ENCODE measurements at places on chromosomes 11 and 22.

DNA sequence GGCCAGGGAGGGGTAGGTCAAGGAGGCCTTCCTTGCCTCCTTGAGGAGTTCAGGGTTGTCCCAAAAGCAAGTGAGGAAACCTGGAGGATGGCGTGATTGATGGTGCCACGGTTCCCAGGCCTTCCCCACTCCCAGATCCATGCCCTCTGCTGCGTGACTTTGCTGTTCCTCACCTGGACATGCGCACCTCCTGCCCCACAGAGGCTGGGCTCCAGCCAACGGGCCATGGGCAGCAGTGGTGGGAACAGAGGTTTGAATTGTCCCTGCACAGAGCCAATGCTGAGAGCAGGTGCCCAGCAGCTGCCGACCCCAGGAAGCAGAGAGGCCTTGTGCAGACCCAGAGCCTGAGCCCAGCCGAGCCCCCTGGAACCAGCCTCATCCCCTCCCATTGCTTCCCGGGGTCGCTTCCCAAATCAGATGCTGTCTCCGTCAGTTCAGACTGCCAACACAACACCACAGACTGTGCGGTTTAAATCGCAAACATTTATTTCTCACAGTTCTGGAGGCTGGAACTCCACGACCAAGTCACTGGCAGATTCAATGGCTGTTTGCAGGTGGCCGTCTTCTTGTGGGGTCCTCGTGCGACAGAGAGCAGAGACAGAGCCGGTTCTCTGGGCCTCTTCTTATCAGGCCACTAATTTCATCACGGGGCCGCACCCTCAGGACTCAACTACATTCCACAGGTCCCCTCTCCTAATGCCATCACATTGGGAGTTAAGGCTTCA, 6.2 kb upstream of the LINC01488 start:
- no peak for DNase-seq

- DNase-seq = no peak
These were observed 22.8 kb upstream of the CLMP start for GRCh38 chr11:123217897-123218296.

- no peak for DNase-seq
These were observed 78.5 kb downstream of the NAT10 start for GRCh38 chr11:34183848-34184391.

GRCh38 chr11:83403691-83404389, 117.7 kb upstream of the CCDC90B start:
- no peak for DNase-seq

DNA sequence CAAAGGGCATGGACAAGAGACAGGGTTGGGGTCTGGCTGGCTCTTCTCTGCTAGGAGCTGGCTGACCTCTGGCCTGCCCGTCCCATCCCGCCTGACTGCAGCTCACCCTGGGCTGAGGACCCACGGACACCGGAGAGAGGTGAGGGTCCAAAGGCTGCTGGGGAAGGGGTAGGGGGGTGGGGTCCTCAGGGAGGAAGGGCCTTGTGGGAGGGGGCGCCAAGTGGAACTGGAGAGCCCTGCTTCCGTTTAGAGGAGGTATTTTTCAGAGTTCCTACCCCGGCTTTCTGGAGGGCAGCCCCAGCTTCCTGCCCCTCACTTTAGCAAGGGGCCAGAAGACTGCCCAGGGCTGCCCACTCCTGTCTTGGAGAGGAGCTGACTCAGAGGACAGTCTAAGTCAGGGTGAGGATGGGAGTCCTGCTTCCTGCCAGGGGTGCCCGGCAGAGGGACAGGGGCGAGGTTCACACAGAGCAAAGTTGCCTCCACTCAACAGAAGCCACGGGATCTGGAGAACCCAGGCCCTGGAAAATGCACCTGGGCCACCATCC, 7.1 kb downstream of the LARGE2 start:
- no peak for DNase-seq

DNA sequence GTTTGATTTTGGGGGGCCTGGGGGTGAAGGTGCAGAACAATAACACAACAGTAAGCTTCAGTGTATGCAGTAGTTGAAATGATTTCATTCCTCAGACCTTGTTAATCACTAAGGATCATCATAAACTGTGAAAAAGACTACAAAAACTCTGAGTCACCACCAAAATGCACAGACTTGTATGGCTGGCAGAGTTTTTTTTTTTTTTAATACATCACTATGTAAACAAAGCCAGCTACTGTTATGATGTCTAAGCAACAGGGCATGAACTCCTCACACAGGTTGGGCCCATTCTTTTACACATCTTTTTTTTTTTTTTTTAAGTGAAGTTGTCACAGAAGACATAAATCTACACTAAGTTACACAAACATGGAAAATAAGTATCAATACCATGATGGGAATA, 311.9 kb downstream of the GUCY1A2 start:
- DNase-seq = no peak

DNA sequence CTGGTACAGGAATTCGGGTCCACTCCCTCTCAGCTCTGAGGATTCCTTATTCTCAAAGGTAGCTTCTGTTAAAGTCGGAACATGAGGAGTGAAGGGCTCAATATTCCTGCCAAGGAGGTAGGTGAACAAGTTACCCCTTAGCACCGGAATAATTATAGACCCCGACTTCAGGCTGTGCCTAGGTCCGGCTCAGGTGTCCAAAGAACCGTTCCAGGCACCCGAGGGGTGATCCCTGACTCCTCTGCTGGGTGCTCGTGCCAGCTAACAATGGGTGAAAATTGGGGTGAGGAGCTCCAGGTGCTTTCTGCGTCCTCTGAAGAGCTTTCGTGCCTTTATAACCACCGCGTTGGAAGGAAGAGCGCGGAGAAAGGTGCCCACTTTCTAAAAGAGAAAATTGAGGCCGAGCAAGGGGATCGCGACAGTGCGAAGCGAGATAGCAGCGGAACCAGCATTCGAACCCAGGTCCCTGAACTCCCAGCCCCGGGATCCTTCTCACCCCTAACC, 393 bp downstream of the CYB561A3 start:
- no peak for DNase-seq

GRCh38 chr11:12806113-12806512, 131.9 kb downstream of the TEAD1 start:
- DNase-seq = no peak

DNA sequence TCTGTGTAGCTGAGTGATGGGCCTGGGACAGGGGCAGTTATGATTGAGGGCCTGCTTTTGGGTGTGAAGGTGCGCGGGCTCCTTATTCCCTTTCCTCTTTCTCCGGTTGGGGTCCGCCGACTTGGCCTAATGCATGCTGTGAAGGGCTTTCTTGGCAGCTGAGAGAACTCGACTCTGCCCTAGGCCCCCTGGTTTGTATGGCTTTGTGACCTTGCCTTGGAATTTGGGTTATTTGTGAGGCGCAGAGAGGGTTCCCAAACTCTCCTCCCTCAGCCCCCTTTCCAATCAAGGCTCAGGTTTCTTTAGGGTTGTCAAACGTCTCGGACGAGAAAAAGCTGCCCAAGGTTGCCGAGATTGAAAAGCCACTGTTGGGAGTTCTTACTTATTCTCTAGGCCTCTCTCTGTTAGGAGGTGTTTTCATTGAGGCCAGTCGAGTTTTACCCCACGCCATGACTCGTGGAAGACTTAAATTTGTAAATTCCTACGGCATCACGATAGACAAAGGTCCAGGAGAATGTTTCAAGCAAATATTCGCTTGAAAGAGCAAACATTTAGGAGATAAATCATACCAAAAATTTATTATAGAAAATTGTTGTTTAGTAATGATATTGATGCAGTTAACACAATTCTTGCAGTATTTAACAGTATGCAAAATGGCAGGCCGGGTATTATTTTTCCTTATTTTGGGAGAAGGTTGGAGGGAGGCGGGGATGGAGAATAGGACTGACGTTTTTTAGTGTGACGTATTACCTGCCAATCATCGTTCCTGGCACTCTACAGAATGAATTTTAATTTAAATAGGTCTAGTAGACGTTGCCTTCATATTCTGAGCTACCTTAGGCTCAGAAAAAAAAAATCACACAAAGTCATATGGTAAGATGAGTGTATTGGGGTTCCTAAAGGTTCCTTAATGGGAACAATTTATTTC, 689 bp downstream of the PDHX start:
- DNase-seq = no peak

GRCh38 chr22:20158391-20159036, 7.7 kb upstream of the CCDC188 start:
- DNase-seq = no peak

- DNase-seq = no peak
These were observed 1.0 kb downstream of the CCDC85B start for GRCh38 chr11:65891219-65892136.

DNA sequence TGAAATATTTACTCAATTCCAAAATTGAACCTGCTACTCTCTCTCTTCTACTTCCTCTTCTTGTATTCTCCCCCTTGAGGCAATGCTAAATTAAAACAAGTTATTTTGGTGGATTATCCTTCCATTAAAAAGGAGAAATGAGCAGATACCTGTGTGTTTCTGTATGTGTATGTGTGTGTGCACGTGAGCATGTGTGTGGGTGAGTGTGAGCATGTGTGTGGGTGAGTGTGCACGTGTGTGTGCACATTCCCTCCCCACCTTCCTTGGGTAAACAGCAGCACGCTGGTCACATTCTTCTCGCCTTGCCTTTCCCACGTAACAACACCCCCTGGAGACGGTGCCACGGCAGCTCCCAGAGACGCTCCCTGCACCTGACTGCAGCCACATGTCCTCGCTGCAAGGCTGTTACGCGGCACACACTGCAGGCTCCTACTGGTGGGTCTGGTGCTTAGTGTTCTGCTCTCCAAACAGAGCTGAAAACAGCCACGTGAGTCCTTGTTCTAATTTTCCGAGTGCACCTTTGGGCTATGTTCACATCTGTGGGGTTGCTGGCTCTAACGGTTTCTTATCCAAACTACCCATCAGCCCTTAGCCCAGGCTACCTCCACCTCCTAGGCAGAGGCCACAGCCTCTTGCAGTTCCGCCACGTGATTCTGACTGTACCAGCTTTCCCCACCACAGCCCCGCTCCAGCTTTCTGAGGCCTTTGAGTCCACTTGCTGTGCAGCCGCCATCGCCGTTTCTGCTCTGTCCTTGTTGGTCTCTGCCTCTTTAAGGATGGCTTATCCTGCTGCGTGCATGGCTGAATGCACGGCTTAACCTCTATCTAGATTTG, 123.4 kb downstream of the CTTN start:
- no peak for DNase-seq

DNA sequence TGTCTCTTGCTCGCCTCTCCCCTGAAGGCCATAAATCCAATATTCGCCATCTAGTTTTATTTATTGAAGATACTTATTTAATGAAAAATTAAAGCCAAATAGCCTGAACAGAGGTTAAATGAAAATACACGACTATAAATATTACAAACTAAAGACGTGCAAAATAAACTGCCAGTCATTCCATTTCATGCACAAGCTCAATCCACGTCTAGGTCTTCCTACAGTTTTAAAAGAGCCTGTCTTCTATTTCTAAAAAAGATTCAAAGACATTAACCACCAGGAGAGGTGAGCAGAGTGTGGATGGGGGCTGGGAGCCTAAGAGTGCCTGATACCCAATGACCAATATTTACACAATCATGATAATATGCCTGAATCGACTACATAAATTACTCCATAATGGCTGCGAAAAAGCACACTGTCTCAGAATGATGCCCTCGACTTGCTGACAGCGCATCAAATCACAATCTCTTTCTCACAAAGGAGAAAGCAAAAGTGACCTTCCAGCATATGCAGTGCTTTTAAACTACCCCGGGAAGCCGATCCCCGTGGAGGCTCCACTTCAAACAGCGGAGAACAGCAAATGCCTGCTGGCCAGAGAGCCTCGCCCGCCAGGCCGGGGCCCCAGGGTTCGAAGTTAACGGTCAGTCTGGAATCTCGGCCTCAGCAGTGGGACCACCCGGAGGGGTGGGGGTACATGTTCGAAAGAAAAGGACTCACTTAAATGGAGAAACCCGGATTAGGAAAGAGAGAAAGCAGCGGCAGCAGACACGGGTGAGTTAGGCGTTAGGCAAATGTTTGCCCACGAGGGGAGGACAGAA, 1.7 kb downstream of the FCHSD2 start:
- DNase-seq = no peak

- no peak for DNase-seq
These were observed 59.3 kb downstream of the ENDOD1 start for GRCh38 chr11:95148938-95149337.
